COR-L47 (cell line): ENCODE measurements at places on chromosomes 5 and 9.

GRCh38 chr9:132651259-132651658, 18.5 kb downstream of the DDX31 start:
- DNase-seq: peak; percentile 23

DNA sequence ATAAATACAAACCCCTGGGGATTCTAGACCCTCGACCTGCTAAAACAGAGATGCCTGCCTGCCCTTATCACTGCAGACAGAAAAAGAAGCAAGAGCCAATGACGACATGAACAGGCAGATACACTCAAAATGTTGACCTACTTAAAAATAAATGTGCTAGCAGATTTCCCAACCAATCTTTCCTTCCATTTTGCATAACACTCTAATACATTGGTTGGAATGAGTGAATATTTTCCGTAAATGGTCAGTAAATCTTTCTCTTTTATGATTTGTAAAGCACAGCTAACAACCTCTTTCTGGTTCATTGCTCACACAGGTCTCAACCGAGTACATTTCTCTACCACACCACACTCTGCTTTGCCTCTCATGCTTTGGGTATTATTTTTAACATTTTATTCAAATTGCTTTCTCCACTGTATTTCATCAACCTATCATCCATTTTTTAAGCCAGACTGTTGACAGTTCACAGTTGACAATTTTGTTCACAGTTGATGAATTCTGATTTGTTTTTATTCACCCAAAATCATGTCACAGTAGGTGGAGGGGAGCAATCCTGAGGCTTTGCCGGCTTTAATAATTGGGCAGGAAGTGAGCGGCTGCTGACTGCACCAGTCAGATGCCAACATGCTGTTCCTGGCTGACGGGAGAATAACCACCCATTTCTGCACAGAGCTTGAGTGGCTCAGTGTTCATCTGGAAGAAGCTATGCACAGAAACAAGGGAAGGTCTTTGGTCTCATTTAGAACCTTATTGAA, 426.6 kb downstream of the SPOCK1 start:
- DNase-seq: no peak

- no peak for DNase-seq
These were observed 101.4 kb downstream of the ZNF462 start for GRCh38 chr9:106964329-106964728.

GRCh38 chr5:84791730-84792129, 407.1 kb upstream of the EDIL3 start:
- no peak for DNase-seq

- DNase-seq: no peak
These were observed 251.0 kb downstream of the LRRC70 start for GRCh38 chr5:62829604-62829986.

GRCh38 chr9:91775011-91775707, 174.9 kb downstream of the ROR2 start:
- peak; percentile 62 for DNase-seq

DNA sequence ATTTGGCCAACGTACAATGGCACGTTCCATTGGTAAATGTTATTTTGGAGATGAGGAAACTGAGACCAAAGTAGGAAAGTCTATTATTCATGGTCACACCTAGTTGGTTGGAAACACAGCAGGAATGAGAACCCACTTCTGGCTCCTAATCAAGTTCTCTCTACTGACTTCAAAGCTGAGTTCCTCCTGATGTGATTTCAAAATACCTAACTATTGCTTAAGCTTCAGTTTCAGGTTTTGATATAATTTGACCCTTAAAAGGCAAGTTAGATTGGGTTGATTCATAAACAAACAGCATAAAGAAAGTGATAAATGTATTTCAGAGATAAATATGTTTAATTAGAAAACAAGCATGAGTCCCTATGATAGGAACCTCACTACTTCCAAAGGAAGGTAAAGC, 312.5 kb downstream of the PARP8 start:
- no peak for DNase-seq

- DNase-seq: no peak
These were observed 163.4 kb downstream of the GHR start for GRCh38 chr5:42586625-42587024.

GRCh38 chr5:129687941-129688340, 60.0 kb upstream of the MINAR2 start:
- DNase-seq: no peak

GRCh38 chr9:68505681-68506409, 34.8 kb downstream of the TMEM252 start:
- no peak for DNase-seq

DNA sequence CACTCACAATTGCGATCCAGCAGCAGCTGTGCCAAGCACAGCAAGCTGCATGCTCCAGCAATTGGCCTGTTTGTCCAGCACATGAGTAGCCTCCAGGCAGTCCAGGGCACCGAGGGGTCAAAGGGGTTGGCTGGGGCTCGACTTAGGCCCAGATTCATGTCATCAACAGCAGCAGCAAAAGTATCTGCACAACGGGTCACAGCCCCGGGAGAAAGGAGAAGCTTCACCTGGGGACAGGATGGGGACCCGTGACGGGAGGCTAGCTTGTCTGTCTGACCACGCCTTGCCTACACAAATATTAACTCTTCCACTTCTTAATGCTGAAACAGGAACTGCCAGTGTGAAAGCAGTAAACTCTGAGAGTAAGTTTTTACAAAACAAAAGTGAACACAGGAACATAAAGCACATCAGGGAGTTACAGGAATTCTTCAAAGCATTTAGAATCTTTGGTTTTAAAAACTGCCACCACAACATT, 191.2 kb downstream of the PIK3R1 start:
- DNase-seq: no peak

DNA sequence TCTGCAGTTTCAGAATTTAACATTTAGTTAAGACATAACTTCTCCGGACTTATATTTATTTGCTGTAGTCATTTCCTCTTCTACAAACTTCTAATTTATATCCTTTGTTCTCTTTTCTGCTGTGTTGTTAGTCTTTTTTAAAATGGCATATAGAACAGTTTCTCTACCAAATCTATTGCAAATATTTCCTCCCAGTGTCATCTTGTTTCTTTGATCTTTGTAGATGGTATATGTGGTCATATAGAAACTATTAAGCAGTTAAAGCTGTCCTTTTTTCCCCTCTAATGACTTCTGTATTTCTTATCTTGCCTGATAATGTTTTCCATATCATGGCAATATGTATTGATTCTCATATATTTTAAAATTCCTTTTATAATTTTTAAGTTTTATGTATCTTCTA, 264.5 kb downstream of the MCTP1 start:
- no peak for DNase-seq

- no peak for DNase-seq
These were observed 92.7 kb downstream of the TRIO start for GRCh38 chr5:14235872-14236271.

DNA sequence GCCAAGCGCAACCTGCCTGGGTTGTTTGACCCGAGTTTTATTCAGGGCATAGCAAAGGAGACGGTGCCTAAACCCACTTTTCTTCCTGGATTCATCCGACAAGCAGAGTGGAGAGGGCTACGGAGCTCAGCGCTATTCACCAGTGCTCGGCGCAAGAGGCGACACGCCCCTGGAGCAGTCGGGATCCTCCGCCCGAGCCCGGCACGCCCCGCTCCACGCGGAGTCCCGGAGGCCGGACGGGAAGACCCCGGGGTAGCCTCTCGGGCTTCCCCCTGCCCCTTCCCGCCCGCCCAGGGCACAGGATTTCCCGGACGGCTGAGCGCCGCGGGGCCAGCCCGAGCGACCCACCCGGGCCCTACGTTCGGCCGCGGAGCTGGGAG, 427 bp downstream of the SERINC5 start:
- no peak for DNase-seq

GRCh38 chr5:1877103-1878049, 5.3 kb downstream of the IRX4 start:
- DNase-seq: no peak

DNA sequence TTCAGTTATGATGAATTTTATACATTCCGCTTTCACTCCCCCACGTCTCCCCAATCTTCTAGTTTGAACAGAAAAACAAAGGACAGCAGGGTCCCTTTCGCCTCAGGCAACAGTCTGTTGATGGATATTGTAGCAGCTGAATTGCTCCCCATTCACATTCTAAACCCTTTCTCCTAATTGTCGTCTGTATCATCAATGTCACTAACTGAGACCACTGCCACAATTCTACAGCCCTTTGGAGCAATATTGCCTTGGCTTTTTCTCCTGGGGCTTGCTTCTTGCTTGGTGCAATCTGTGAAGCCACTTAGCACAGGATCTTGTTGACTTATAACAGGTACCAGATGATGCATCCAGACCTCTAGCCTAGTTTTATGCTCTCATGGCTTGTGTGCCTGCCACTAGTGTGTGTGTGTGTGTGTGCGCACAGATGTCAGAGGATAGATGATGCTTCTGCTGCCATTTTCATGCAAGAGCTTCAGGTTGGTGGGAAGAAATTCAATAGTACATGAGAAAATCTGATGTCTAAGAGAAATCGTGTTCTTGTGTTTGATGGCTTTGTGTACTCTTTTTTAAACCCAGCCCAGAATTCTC, 195.2 kb upstream of the ISL1 start:
- no peak for DNase-seq
